BE2C (cell line): ENCODE measurements at places on chromosomes 11 and 22.
A peak's percentile ranks its signal among the peaks of the same experiment; 100 is the strongest.

- DNase-seq: no peak
Observed at GRCh38 chr11:24391167-24391566, 105.7 kb upstream of the LUZP2 start.

GRCh38 chr11:33931067-33931466, 39.2 kb upstream of the LMO2 start:
- no peak for DNase-seq

DNA sequence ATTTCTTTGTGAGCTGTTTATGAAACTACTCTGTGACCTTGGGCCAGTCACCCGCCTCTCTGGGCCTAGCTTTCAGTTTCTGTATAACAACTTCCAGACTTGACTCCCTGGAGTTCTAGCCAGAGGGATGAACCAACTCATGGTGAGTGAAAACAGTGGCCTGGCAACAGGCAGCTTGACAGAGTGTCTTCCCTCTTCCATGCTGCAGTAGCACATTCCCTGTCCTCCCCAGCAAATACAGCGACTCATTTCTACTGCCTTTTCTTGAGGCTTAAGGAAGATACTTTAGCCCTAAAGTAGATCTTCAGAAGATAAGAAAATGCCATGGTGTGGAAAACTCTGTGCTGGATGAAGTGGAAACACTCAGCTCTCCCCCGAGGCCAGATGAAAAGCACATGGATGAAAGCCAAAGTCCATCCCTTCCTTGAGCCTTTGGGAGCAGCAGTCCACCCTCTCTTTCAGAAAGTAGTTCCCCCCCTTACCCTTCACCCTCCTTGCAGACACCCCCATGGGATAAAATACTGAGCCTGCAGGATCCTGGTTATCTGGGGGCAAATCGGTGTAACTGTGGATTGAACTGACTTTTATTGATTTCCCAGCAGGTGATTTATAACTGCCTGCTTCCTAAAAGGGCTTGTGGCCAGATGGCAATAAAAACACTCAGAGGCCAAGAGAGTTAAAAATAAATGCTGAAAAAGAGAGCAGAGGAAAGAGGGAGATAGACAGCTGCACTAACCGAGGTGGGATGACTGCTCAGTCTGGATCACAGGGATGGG, 24.1 kb downstream of the IRAG1 start:
- DNase-seq: peak; percentile 23

DNA sequence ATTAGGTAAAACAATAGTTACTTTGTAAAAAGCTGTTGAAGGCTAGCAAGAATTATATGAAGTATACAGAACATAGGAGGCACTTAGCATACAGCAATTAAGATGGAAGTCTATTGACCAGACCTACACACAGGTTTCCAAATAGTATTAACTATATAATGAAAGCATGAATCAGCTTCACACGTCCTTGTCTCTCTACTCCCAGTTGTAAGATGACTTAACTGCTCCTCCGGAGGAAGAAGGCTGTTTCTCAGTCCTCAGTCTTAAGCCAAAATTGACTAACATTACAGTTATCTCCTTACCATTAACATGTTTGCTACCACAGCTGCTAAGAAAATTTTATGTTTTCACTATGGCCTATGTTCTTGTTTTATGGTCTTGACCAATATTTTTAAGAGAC, 24.7 kb downstream of the SIK3 start:
- DNase-seq: no peak

DNA sequence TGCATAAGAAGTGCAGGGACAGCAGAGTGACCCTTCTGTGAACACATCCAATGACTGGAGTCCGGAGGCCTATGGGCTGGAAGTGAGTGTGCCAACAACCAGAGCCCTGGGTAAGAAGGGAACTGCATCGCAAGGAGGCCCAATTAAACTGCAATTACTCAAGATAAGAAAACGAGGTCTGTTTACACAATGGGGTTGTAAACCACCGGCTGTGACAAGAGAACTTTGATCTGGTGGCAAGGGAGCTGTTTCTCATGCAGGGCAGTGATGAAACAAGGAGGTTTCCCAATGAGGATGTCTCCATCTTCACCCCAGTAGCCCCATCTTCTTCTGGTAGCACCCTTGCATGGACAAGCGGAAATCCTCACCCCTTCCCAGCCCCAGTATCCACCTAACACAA, 21.5 kb downstream of the ETS1 start:
- no peak for DNase-seq

DNA sequence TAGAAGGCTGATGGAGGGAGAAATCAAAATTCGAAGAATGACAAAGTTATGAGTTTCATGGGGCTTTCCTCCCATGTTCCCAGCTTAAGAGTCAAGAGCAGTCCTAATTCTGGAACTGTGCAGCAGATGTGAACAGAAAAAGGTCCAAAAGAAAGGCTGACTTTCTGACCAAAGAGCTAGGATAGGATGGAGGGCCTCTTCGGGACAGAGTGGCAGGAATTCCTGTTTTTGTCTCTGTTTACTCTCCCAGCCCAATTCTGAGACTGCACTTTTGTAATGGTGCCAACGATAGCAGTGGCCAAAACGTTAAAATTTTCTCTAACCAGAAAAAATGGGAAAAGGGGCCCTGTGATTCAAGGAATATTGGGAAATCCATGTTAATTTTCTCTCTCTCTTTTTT, 193.6 kb downstream of the EFCAB6 start:
- no peak for DNase-seq

GRCh38 chr22:24707470-24707801, 67.1 kb downstream of the PIWIL3 start:
- no peak for DNase-seq

DNA sequence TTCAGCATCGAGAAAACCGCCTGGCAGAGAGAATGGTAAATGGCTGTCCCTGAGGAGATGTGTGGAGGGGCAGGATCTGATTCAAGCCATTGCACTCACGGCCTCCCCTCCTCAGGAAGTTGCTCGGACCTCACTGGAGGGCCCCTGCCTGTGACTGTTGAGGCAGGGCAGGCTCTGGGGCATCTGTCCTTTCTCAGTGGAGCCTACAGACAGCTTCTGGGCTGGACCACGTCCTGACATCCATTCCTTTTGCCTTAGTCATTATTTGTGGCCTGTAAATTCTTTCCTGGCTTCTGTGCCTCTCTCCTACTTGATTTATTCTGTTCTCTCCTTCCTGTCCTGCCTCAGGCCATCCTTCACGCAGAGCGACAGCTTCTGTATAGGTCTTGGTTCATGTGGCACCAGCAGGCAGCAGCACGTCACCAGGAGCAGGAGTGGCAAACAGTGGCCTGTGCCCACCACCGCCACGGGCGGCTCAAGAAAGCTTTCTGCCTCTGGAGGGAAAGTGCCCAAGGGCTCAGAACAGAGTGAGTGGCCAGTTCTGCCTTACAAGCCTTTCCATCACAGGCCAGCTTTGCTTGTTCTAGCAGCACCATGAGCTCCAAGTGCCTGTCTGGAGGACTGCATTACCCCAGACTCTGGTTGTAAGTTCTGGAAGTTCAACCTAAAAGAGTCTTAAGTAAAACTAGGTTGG, 59.6 kb downstream of the PISD start:
- no peak for DNase-seq

DNA sequence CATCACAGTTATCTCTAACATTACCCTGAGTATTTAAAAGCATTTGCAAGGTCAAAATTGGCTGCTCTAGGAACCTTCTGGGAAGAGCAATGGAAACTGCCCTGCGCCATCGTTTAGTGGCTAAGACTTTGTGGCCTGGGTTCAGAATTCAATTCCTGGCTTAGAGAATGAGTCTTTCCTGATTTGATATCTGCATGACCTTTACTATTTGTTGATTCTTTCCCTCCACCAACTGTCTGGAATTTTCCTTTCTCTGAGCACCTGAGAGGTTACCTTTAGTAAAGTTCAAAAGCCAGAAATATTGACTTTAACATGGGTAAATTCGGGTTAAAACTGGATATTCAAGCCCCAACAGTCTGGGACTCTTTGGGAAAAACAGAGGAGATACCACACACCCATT, 43.0 kb upstream of the SLC5A12 start:
- DNase-seq: no peak

- DNase-seq: no peak
Observed at GRCh38 chr11:88183233-88183632, 8.0 kb upstream of the RAB38 start.

DNA sequence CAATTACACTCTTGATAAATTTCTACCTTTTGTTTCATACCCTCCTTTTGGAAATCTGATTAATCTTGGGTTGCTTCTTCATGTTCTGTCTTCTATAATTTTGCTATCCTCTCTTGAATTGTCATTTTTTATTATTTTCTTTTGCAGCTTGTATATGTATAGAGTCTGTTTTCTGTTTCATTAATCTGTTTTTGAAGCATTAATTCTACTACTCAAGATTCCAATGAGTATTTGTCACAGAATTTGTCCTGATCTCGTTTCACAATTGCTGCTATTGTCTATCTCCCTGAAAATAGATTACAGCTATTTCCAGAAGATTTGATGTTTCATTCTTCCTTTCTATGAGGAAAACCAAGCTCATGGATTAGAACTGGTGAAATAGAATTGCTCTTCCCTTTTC, 406.1 kb downstream of the DYNC2H1 start:
- DNase-seq: no peak

GRCh38 chr11:84564180-84564866, 1062.8 kb downstream of the DLG2 start:
- peak; percentile 48 for DNase-seq

- no peak for DNase-seq
Observed at GRCh38 chr11:128093689-128094088, 493.7 kb downstream of the ETS1 start.
